ENCODE measurements at places on chromosomes 4 and X.

- DNase-seq = no peak
These were observed 269.3 kb downstream of the GPM6A start for GRCh38 chr4:175542786-175543185.

DNA sequence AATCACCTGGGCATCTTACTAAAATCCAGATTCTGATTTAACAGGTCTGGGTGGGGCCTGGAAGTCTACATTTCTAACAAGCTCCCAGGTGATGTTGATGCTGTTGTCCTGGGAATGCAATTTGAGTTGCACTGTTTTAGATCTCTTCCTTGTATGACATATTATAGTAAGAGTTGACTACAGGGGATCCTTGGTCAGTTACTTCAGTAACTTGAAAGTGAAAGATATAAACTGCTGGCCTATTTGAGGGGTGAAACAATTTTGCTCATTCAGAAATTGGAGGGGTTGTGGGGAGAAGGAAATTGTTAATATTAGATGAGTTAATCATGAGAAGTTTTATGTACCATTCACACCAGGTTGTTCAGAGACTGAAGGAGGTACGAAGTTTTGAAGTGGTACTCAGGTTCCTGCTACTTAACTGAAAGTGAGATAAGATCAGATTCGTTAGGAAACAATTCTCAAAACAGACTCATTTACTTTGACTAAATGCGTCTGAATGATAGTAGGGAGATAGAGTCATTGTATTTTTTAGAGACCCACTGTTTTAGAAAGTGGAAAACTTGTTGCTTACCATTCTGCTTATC is 12.5 kb downstream of the SH2D1A start:
- DNase-seq = no peak

DNA sequence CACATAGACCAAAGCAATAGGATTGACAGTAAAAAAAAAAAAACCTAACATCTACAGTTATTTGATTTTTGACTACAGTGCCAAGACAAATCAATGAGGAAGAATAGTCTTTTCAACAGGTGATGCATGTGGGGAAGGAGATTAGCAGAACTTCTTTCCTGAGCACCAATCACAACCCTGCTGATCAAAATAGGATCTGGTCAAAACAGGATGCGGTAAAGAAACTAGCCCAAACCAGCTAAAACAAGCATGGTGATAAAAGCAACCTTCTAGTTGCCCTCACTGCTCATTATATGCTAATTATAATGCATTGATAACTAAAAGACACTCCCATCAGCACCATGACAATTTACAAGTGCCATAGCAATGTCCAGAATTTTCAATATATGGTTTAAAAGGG is 667.5 kb downstream of the GRXCR1 start:
- no peak for DNase-seq

DNA sequence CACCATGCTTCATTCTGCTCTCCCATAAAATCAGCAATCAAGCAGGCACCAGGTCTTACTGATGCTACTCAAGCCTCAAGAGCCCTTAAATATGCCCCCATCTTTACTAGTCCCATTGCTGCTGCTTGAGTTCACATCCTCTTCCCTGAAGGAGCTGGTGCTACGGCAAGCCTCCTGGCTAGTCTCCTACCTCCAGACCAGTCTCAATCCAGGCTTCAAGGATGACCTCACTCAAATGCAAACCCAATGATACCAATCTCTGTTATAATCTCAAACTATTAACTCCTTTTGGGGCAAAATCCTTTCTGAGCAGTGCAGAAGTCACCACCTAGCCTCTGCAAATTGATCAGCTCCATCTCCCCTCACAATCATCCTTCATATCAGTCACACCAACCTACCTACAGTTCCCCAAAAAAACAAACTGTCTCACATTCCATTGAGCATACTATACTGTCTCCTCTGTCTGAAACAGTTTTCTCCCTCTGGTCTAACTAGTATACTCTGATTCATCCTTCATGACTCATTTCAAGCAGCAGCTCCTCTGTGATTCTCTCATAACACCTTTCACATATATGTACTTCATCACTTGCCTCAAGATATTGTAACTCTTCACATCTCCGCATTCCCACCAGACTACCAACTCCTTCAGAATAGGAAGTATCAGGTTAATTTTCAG is 30.0 kb downstream of the PAPSS1 start:
- DNase-seq = no peak

DNA sequence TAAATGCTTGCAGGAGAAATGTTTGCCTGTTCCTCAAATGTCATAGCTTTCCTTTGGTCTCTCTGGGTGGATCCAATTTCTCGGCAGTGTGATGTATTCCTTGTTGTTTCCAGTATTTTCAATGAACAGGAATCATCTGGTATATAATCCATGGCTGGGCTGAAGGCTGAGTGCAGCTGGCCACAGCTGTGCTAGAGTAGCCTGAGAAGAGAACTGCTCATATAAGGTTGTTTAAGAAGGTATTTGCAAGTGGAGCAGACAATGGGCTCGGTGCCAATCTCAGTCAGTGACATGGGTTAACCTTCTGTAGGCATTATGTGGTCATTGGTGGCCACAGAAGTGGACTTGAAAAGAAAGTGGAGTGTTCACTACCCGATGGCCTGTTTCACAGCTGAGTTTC is 390.3 kb downstream of the SPRY1 start:
- no peak for DNase-seq

DNA sequence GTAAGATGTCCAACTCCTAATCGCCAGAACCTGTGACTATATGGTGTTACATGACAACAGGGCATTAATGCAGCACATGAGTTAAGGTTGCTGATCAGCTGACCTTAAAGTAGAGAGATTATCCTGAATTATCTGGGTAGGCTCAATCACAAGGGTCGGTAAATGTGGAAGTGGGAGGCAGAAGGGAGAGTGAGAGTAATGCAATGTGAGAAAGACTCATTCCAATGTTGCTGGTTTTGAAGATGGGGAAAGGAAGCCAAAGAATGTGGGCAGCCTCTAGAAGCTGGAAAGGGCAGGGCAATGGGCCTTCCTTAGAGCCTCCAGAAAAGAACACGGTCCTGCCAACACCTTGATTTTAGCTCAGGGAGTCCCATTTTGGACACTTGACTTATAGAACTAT is 67.4 kb downstream of the STX18 start:
- no peak for DNase-seq

DNA sequence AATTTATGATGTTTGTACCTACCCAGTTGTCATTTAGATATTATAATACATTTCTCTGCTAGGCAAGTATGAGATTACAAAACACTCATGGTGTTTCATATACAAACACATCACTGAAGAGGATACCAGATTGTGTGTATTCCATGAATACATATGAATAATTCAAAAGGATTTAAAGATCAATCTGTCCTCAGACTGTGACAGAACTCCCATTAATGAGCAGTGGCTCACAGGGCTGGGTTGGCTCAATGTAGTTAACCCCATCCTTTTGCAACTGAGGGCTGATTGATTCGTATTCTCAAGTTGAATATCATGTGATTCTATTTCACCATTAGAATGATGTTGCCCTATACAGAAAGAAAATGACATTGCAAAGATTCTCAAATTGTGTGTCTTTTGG is 79.6 kb upstream of the SPANXN2 start:
- DNase-seq = no peak

GRCh38 chrX:1221296-1221845 is 8.9 kb upstream of the CRLF2 start:
- no peak for DNase-seq

DNA sequence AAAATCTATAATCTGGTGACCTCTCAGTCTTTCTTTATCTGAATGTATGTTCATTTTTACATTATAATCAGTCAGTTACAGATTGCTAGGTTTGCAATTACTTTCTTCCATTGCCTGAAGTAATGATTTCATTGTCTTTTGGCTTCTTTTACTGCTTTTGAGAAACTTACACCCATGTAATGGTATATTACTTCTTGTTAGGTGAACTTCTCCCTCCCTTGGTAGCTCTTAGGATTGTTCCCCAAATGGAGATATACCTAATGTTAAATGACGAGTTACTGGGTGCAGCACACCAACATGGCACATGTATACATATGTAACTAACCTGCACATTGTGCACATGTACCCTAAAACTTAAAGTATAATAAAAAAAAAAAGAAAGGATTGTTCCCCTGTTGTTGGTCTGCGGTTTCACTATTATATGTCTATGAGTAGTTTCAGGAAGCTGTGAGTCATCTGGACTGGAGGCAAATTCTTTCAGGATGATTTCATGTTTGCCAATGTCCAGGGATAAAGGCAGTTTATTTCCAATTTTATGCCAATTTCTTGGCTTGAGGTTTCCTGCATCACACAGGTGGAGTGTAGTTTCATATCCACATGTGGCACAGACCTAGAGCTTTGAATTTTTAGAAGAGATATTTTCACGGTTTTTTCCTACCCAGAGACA is 21.8 kb downstream of the SPANXC start:
- DNase-seq = no peak

DNA sequence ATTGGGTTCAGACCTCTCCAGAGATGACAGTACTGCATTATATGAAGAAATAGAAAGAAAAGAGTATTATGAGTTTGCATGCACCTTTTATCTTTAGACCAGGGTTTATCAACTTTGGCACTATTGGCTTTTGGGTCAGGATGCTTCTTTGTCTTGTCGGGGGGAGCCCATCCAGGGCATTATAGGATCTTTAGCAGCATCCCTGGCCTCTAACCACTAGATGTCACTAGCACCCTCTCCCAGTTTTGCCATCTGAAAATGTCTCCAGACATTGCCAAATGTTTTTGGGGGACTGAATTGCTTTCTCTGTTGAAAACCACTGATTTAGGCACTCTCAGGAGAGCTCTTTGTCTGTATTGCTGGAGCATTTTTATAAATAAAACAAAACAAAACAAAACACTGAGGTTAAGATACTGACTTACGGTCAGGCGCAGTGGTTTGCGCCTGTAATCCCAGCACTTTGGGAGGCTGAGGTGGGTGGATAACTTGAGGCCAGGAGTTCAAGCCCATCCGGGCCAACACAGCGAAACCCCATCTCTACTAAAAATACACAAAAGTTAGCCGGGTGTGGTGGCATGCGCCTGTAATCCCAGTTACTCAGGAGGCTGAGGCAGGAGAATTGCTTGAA is 23.6 kb downstream of the CA5B start:
- DNase-seq = no peak

GRCh38 chr4:82223715-82224114 is 150.1 kb downstream of the HNRNPD start:
- no peak for DNase-seq

DNA sequence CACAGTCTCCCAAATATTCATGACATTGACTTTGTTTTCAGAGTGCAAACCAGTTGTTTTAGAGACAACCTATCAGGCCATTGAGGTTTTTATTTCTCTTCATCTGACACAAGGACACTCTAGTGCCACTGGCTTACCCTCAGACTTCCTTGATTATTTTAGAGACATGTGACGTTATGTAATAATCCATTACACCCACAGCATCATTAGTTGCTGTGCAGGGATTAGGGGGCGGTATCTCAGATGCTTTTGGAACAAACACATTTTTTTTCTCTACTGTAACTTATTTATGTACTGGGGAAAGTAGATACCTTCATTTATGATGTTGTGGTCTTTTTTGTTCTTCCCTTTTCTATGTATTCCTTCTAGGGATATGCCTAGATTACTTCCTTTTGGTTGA is 2293.1 kb downstream of the PCDH7 start:
- no peak for DNase-seq

DNA sequence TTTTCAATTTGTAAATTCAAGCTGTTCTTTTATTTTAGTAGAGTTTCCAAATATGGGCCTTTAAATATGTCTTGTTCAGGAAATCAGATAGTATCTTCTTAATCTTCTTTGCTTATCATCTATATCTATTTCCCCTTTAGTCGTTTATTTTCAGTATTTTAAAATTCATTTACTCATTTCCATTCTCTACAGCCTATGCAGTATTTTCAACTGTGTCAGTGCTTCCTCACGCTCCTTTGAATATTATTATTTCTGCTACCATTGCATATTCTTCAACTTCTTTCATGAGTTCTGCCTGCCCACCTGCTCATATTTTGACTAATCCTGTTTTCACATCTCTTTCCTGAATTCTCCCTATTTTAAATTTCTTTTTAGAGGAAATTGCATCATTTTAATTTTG is 185.4 kb downstream of the DKK2 start:
- DNase-seq = no peak

DNA sequence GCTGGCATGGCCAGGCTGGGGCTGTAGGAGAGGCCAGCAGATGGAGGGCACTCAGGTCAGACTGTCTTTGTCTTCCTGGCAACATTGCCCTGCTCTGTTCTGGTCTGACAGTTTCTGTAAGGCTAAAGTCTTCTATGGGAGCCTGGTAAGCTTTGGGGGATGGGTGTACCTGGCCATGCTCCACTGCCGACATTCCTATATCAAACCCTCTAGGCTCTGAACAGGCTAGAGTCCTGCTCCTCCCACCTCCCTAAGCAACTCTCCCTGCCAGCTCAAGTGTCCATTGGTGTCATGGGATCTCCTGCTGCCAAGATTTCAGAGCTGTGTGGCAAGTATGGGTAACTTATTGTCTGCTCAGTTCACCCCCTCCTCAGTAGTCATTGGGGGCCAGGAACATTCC is 163.5 kb upstream of the UGT8 start:
- no peak for DNase-seq

DNA sequence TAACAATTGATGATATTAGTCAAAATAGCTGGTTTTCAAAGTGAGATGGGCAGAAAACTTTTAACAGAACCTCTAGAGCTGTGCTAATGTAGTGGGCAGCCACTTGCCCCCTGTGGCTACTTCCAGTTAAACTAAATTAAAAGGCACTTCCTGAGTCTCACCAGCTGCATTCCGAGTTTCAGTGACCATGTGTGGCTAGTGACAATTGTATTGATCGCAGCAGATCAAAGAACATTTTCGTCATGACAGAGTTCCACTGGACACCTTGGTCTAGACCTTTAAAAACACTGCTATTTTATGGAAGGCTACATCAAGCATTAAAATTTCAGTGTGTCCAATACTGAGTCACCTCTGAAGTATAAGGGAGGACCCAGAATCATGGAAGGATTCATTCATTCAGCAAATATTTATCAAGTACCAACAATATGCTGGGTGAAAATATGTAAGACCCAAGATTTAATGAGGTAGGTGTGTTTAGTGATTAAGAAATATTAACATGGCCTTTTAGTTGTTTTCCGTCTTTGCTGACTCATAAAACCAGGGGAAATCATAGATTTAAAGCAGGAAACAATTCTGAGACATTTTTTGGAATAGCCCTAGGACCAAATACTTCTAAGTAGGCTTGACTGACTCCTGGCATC is 5.1 kb upstream of the FAT1 start:
- no peak for DNase-seq

GRCh38 chr4:161936625-161937550 is 226.9 kb downstream of the FSTL5 start:
- no peak for DNase-seq

DNA sequence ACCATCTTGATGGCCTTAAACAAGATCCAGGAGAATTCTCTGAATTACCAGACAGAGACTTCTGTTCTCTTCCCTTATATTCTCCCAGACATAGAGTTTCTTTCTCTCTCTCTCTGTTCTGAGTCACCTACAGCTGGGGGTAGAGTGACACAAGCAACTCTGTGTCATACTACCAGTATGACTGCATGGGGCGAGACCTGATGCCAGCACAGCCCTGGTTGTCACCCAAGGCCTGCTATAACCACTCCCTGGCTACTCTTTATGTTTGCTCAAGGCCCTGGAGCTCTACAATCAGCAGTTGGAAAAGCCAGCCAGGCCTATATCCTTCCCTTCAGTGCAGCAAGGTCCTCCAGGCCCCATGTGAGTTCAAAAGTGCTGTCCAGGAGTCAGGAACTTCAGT is 114.2 kb upstream of the TENT5D start:
- no peak for DNase-seq
